ENCODE measurements at places on chromosomes 2 and 18.
A peak's percentile ranks its signal among the peaks of the same experiment; 100 is the strongest.

DNA sequence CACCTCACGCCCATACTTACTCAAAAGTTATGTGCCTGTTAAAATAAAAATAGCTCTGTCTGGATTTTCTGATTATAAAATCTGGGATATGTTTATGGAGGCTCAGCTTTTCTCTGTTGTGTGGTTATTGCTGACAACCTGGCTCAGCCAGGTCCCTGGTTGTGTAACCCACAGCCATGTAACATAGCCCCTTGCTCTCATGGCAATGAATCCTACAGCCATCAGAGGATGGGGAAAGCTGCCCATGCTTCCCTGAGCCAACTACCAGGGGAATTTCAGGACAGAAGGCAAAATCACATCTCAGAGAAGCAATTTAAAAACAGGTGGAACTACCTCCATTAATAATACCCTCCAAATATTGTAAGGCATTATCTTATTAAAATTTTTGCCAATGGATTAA lies 29.7 kb downstream of the ST8SIA5 start:
- DNase-seq = no peak

- DNase-seq = no peak
Observed at GRCh38 chr2:101272045-101272784, 19.5 kb downstream of the CNOT11 start.

- DNase-seq = no peak
Observed at GRCh38 chr2:183035298-183035953, 2.8 kb downstream of the NCKAP1 start.

GRCh38 chr18:11866764-11867163 lies 15.6 kb downstream of the CHMP1B start:
- no peak for DNase-seq

DNA sequence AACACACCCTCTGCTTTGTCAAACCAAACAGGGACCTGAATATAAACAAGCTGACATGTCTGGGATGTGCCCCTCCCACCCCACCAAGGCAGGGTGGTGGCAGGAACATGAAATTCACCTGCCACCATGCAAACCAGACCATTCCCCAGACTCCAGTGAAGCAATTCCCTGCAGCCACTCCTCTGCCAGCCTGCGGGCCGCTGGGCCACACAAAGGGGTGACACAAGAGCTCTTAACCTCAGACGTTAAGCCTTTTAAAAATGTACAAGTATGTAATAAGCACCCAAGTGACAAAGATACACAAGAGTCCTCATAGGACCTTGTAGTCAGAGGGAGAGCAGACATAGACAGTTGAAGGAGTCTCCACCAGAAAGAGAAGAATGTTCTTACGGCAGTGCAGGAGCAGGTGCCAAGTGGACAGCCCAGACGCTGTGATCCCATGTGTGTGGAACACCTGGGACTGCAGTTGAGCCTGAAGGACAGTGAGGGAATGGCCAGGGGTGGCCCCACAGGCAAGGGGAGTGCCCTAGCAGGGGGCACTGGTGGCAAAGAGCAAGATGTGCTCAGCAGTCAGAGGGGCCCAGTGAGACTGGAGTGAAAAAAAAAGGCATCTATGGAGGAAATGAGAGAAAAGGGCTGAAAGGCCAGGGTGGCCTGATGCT lies 36.9 kb downstream of the CRACDL start:
- no peak for DNase-seq

GRCh38 chr2:234690569-234691213 lies 193.8 kb upstream of the ARL4C start:
- DNase-seq = no peak

DNA sequence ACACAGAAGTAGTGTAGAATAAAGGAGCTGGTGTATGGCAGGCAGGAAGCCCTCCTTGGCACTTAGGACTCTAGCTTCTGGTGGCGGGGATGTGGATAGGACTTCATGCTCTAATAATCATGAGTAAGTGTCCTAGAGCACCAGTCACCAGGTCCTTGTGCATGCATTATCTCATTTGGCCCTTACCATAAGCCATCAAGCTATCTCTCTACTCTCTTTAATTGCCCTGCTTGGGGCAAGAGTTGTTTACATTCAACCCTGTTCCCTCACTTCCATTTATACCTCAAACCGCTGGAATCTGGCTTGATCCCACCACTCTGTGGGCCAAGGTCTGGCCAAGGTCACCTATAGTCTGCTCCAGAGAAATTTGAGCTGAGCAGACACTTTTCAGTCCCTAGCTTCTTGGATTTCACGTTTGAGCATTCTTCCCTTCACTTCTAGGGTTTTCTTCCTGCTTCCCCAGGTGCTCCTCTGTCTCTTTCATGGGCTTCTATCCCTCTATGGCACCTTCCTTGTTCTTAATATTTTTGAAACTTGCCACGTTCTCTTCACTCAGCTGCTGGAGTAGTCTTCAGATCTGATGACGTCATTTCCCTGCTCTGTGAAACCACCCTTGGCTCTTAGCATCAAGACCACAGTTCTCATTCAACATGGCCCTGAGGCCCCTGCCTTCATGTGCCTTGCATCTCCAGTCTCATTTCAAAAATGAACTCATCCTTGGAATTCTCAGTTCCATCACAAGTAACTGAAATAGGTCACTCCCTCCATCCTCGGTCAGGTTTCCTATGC lies 94.9 kb upstream of the GATA6 start:
- DNase-seq = no peak

DNA sequence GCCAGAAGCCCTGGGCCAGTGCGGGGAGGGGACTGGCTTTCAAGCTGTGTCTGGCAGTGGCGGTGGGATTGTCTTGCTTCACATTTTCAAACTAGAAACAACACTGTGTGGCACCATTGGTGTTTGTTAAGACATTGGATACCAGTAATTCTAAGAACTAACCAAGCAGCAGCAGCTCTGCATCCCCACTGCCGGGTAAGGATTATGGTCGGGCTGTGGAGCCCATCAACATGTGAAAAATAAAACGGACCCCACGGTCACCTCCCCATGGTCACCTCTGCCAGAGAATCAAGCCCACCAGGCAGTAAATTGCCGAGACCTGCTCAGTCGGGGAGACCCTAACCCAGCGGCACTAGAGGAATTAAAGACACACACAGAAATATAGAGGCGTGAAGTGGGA lies 65.3 kb downstream of the C18orf63 start:
- no peak for DNase-seq

- no peak for DNase-seq
Observed at GRCh38 chr2:55431982-55432627, 12.4 kb upstream of the CCDC88A start.

DNA sequence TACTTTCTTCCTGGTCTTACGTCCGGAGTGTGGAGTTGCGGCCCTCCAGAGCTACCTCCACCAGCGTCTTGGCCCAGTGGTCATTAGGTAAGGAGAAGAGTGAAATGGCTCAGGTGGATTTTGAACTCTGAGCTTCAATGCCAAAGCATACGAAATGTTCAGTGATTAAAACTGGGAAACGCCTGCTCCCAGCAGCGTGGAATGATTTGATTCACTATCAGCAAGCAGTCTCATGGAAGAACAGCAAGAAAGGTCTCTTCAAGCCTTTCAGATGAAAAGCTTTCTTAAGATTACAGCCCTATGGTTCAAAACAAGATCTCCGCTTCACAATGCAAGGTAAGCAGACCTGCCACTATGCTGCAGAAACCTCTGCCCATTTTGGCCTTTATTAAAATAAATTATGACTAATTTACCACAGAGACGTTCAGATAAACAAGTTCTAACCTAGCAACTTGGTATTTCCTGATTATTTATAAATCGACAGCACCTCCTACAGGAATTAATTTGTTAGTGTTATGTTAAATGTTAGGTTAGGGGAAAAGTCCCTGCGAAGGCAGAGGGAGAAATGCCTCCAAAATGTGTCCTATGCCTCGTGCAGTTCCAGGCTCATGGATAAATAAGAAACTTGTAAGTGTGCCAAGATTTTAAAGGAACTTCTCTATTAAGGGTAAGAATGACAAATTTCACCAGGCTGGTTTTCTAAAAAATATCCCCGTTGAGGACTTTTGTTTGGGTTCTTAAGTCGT lies 10.1 kb downstream of the SP9 start:
- peak; percentile 58 for DNase-seq

GRCh38 chr2:11481426-11481788 lies 15.4 kb upstream of the E2F6 start:
- DNase-seq = no peak

GRCh38 chr2:149330127-149331022 lies at the start of gene LYPD6:
TSS of gene LYPD6 (plus strand) at chr2:149330587. CDS start at chr2:149437709, 107,122 bp downstream.
- DNase-seq = no peak

GRCh38 chr2:50438259-50438658 lies 593.7 kb downstream of the NRXN1 start:
- no peak for DNase-seq

DNA sequence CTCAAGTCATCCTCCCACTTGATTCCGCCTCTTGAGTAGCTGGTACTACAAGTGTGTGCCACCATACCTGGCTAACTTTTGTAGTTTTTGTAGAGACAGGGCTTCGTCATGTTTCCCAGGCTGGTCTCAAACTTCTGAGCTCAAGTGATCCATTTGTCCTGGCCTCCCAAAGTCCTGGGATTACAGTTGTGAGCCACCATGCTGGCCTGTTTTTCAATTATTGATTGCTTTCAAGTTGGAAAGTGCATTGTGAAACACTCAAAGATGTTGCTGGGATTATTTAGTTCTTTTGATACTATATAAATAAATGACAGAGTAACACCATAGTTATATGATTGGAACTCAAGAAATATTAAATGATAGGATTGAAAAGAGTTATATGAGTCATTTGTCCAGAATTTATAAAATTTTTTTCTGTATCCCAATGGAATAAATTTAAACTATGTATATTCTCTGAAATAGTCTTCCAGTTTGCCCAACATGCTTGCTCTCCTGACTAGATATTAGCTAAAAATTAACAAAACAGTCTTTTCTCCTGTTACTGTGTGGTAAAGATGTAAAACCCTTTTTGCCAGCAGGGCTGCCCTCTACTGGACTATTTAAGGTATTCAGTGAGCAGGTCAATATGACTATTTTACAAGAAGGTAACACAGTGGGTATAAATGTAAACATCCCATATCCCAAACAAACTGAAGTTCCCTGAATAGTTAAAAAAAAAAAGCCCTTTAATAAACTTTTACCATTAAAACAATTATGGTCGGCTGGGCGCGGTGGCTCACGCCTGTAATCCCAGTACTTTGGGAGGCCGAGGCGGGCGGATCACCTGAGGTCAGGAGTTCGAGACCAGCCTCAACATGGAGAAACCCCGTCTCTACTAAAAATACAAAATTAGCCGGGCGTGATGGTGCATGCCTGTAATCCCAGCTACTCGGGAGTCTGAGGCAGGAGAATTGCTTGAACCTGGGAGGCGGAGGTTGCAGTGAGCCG lies 42.7 kb downstream of the ACSL3 start:
- DNase-seq = no peak

DNA sequence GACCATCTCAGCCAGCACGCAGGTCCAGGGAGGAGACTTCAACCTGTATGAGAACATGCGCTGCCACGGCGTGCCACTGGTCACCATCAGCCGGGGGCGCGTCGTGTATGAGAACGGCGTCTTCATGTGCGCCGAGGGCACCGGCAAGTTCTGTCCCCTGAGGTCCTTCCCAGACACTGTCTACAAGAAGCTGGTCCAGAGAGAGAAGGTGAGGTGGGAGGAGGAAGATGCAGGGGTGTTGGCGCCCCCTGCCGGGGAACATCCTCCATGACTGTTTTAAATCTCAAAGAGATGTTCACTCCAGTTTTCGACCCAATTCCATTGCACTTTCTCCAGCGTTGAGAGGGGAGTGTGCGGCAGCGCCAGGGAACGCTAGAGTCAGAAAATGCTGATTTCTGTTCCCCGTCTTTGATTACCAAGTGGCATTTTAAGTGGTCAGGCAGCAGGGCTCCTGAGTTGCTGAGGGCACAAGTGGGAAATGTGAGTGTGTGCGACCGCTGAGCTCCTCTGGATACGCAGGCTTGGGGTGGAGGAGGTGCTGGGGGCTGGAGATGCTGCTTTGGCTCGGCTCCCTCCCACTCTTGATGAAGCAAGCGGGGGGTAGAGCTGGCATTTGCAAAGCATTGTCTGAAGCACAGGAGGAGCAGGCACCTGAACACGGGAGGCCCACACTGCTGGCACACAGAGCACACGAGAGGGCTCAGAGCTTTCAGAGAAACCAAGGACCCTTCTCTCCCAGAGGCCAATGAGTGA lies 27.7 kb upstream of the MAPRE3 start:
- peak; percentile 40 for DNase-seq

GRCh38 chr2:169815849-169816248 lies 8.9 kb downstream of the METTL5 start:
- DNase-seq = no peak

DNA sequence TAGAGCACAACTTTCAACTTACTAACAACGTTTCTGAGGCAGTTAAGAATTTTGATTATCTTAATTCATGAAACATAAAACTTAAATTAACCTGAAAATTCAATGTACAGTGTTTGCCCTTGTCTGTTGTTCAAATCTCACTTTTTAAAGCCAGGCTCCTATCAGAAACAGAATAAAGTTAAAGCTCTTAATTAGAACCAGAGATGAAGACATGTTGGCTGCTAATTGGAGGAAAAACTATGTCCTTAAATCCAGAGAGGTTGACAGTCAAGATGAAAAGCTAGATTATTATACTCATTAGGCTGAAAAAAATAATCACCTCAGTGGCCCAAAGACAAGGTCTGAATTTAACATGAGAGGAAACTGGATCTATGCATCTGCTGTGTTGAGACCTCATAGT lies 52.3 kb downstream of the SOWAHC start:
- no peak for DNase-seq

DNA sequence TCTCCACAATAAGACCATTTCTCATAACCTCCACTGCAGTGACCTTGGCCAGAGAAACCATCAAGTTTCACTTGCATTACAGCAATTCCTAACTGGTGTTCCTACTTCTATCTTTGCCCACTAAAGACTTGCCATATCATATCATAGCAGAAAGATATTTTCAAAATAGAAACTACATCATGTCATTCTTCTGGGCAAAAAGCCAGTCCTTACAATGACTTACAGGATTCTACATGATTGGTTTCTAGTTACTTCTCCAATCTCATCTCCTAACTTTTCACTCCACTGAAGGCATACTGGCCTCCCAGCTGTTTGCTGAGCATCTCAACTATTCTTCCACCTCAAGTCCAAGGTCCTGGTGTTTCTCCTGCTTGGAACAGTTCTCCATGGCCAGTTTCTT lies 151.4 kb downstream of the HNMT start:
- DNase-seq = no peak

GRCh38 chr2:44620189-44620990 lies 258.6 kb downstream of the CAMKMT start:
- DNase-seq = no peak

GRCh38 chr2:83565626-83566025 lies 893.5 kb downstream of the SUCLG1 start:
- DNase-seq = no peak

- DNase-seq = no peak
Observed at GRCh38 chr2:217905395-217905794, 97.4 kb downstream of the TNS1 start.
